ENCODE measurements at places on chromosomes 1 and 21.

- DNase-seq: no peak
These were observed 151.8 kb upstream of the ST6GALNAC5 start for GRCh38 chr1:76715474-76715873.

DNA sequence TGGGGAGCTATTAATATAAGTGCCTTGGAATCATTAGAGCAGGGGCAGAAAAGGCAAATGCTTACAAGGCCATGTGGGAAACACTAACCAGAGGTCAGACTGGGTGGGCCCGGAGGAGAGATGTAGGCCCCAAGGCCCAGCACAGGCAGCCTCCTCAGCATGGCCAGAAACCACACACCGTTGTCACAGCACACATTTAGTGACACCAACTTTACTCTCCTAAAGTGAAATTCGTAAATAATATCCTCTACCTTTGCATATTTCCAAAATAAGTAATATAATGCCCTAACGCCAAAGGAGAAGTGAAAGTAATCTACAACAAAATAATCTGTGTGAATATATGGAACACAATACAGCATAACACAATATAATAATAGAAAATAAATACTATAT is 62.6 kb downstream of the KIF21B start:
- no peak for DNase-seq

DNA sequence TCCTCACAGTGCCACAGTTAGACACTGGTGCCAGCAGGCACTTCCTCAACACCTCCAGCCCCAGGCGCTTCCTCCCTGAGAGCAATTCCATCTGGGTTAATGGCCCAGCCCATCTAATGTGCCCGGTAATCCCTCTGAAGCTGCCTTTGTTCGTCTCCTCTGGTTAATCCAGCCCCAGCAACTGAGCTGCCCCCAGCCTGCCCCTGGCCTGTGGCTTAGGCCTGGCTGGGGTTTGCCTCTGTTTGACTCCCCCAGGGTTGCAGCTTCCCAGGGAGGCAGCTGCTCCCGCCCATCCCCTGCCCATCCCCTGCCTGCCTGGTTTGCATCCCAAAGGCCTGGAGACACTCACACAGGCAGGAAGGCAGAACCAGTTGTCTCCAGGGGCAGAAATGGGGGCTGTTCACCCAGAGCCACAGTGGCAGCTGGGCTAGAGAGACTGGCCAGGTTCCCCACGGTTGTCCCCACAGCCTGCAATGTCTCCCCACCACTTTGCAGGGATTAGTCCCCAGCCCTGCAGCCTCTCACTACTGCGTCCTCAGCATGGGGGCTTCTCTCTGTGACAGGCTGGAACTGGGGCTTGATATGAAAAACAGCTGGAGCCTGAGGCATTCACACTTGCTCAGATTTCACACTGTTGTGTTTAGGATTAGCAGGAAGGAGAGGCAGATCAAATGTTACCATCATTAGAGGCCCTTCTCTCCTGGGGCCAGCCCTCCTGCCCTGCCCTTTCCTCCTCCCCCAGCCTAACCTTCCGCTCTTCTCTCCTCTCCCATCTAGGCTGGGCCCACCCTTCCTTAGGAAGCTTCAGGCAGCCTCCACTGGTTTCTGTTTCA is 120.2 kb downstream of the TLR5 start:
- DNase-seq: no peak

DNA sequence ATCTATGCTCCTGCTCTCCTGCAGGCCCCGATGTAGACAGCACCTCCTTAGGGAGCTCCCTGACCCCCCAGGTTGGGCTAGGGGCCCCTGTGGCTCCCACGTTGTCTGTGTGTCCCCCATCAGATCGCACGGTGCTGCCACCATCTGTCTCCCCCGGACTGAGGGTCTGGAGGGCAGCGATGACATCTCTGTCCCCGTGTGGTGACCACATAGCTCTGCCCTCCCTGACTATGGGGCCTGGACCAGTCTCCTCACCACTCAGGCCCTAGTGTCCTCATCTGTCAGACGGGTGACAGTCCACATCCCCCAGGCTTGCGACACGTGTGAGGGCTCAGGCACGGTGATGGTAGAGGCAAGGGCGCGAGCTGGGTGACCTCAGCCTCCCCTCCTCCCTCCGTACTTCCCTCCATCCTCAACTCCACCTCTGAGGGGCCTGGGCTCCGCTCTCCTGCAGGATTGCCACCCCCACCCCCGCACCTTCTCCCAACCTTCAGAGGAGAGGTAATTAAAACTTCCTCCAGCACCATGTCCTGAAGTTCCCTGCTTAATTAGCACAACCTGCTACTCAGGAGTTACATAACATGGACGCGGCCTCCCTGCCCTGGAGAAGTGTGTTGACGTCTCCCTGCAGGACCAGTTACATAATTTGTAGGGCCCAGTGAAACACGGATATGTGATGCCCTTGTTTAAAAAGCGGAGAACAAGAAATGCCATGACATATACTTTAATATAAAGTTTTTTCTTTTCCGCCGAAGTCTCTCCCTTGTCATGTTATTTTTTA is 288.2 kb downstream of the PTPRU start:
- DNase-seq: no peak

DNA sequence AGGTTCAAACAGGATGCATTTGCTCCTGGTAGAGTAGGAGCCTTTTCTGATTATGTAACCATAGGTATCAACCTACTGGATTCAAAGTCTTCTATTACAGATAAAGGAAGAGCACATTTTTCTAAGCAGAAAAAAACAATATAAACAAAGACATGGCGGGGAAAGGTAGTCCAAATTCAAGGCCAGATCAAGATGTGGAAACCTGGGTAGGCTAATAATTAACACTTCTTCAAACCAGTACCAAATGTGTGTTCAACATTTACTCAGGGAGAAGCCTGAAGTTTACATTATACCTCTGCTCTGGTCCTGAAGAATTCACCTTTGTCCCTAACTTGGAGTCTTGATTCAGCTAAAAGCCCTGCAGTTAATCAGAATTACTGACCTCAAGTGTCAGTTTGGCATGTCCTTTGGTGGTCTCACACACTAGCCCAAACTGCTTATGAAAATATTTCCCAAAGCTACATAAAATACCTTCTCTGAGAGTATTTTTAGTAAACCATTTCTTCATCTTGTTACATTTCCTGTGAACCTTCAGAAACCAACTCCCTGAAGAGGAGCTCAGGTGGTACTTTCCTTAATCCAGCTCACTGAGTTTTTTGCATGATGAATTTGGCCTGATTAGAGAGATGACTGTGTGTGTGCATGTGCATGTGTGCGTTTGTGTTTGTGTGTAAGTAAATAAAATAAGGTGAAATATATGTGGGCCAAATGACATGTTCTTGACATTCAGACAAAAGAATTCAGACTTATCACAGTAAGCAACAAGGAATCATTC is 70.2 kb downstream of the TOR3A start:
- no peak for DNase-seq

DNA sequence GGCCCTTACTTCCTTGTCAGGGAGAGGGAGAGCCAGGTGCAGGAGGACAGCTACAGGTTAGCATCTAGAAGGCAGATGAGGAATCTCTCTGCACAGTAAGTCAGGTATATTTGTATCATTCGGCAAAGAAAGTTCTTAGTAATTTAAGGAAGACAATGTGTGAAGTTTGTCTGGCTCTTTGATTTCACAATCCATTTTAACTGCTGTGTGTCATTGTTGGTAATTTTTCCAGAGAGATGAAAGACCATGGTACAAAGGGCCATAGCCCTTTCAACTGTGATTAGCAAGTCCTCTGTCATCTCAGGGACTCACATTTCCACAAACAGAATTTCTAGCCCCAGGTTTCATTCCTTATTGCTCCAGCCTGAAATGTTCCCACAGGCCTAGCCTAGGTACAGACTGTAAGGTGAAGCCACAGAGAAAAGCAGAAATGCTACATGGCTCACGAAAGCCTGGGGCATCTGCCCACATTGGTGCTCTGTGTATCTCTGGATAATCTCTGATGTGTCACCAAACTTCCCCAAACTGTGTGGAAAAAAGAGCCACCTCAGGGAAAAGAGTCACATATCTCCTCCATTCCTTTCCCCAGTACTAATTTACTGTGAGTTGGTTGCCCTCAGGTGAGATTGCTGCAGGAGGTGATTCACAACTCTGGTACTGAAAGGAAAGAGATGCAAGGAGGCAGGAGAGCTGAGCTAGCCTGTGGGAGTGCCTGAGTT is 70.6 kb downstream of the SYT6 start:
- no peak for DNase-seq

Measured in T-helper 2 cell (primary cell).